Activated CD4-positive, CD25-positive, alpha-beta regulatory T cell (primary cell): ENCODE measurements at places on chromosomes 6 and 20.

- DNase-seq = peak; percentile 23
These were observed 53.9 kb upstream of the TAGAP start for GRCh38 chr6:159098636-159099106.

DNA sequence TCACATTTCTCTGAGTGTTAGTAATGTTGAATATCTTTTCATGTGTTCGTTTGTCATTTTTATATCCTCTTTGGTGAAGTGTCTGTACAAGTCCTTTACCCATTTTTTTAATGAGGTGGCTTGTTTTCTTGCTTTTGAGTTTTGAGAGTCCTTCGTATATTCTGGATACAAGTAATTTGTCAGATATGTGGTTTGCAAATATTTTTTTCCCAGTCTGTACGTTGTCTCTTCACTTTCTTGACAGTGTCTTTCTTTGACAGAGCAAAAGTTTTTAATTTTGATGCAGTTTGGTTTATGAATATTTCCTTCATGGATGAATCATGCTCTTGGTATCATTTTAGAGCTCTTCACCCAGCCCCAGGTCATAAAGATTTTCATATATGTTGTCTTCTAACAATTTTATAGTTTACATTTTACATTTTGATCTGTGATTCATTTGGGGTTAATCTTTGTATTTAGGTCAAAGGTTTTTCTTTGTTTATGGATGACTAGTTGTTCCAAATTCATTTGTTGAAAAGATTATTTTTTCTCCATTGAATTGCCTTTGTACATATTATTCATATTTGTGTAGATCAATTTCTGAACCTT lies 152.5 kb downstream of the MRPL14 start:
- DNase-seq = no peak

DNA sequence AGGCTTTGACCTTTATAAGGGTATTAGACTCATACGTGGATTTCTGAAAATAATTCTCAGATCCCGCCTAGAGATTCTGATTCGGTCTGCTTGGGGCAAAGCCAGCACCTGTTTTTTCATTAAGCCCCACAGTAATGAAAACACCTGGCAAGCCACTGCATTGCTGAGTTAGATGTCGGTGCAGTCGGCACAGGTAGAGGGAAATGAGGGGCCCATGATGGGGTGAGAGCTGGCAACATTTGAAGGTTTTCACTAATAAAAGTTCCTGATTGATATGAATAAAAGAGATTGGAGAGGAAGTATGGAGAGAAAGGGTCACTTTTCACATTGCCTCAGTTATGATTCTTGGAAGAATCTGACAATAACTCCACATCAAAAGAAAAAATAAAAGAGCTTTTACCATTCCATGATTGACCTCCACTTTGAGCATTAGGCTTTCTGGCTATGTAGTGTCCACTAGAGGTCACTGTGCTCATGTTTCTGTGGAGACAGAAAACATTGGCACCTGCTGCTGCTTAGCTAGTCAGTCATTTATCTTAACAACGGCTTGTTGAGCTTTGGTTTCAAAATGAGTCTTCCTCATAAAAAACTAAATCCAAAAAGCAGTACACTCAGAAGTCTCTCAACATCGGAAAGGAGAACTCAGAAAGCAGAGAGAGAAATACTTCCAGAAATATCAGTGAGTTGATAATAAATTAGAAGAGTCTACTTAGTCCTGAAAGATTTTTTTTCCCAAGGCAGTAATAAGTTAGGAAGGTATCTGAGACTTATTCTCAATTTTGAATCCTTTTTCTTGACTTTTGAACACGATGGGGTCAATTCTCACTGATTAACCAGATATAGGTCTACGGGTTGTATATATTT lies 53.3 kb upstream of the KLHL31 start:
- no peak for DNase-seq

DNA sequence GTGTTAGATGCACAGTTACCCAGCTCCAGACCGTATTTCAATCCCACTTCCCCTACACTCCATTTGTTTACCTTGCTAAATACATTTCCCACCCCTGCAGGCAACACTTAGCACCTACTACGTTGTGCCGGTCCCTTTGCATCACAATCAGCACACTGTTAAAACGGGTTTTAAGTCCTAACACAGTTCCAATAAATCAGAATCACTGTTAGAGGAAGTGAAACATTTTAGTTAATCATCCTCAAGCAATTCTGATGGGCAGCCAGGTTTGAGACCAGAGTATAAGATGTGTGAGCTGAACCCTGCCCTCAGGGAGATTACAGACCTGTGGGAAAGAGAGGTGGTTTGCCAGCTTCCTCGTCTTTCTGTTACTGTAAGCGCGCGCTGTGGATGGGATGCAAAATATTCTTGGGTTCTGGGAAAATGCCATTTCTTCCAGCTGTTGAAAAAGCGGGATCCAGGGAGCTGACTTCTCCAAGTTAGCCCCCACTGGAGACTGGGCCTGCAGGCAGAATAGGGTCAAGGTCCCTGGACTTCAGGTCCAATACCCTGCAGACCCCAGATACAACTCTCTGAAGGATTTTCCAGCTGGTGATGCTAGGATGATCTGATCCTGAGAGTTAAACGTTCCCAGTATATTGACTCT lies 3.1 kb downstream of the ZCCHC3 start:
- DNase-seq = no peak

GRCh38 chr6:138970856-138971425 lies 17.1 kb downstream of the REPS1 start:
- no peak for DNase-seq

GRCh38 chr6:24052590-24052961 lies 73.4 kb upstream of the NRSN1 start:
- DNase-seq = no peak

GRCh38 chr6:89433252-89434149 lies 549 bp downstream of the ANKRD6 start:
- no peak for DNase-seq

- no peak for DNase-seq
These were observed 30.4 kb downstream of the JARID2 start for GRCh38 chr6:15276036-15276985.

DNA sequence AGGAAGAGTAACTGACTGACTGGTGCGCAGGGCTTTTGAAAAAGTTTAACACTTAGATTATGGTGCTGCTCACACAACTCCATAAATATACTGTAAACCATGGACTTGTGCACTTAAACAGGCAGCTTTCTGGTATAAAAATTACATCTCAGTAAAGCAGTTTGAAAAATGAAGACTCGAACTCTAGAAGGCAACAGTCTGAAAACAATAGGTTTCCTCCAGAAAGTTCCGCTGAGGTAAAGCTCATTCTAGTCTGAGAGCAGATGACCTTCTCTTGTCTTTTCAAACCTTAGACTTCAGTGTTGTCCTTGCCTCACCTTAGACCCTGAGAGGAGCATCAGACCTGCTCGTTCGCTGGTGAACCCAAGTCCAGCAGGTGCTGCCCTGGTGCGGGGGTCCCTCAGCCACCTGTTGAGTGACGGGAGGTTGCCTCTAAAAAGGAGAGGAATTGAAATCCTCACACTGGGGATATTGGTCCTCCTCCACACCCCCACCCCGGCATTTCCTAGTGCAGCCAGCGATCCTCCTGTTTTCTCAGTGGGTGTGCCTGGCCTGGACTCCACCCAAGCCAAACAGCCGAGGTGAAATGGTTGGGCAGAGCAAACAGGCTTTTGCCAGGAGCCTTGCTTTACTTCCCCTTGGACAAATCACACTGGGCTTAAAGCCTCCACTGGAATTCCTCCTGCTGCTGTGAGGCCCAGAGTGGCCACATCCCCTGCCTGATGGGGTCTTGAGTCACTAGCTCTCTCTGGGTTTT lies 14.7 kb upstream of the PYGB start:
- no peak for DNase-seq

GRCh38 chr6:49841424-49841823 lies 24.9 kb downstream of the CRISP1 start:
- DNase-seq = no peak
